ENCODE measurements at places on chromosomes 11 and 22.
A peak's percentile ranks its signal among the peaks of the same experiment; 100 is the strongest.

DNA sequence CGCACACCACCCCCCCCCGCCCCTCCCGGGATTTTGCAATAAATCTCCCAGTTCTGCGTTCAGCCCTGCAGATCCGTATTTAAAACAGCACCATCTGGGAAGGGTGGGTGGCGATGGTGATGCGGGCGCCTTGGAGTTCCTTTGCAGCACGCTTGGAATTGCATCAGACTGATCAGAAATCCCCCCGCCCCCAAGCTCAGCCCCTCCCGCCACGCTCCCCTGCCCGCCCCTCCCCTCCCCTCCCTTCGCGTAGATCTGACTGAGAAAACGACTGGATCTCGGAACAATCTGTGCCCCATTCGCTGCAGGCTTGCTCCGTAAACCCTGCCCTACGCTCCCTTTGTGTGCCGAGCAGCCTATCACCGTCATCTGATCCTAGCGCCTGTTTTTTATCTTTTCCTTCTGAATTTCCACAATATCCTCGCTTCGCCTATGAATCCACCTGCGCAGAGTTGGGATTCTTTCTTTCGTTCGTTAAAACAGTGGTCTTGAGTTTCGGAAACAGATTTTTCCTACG, 18.1 kb upstream of the BDNF start:
- peak; percentile 91 for DNase-seq

GRCh38 chr22:44309137-44309536, 3.6 kb downstream of the SHISAL1 start:
- peak; percentile 94 for DNase-seq

DNA sequence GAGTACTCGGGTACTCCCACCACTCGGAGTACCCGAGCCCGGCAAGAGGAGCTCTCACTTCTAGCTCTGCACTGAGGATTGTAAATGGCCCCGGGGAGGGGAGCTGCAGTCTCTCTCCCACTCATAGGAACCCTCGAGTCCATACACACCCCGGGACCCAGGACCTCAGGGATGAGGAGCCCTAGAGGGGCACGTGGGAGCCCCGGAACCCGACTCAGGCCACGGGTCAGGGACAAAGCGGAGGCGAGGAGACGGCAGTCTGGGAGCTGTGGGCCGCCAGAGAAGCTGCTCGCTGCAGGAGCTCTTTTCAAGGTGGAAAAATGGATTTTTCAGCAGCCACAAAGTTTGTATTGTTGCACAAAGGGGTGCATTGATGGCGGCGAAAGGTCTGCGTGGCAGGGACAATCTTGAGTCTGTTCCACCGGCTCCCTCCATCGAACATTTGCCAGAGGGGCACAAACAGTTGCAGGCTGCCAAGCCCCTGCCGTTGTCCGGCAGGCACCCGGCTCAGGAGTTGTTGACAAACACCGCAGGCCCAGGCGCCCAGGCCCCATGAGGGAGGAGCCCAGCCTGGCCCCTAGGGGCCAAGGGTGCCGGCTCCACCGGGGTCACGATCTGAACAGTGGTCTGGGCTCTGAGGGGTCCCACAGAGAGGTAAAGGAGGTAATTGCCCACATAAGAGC, 5.7 kb upstream of the FLI1 start:
- DNase-seq = no peak

- peak; percentile 69 for DNase-seq
Measured at GRCh38 chr11:117816151-117816741, 8.3 kb downstream of the FXYD2 start.

DNA sequence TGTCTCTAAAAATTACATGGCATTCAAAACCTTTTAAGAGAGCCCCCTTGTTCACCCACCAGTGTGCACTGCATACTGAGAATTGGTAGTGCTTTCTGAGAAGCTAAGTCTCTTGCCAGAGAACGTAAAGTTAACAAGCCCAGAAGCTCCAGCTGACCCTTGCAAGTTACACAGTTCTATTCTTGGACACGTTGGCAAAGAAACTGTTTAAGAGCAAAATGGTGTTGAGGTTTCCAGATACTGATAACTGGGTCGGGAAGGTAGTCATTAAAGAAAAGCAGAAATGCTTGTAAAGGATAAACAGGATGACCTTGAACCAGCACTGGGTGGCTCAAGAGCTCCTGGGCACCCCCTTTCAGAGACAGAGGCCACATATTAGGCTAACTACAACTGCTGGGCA, 284.8 kb downstream of the CADM1 start:
- DNase-seq = no peak

GRCh38 chr11:64501500-64502427, 89.3 kb upstream of the SLC22A12 start:
- no peak for DNase-seq

GRCh38 chr11:15830741-15831428, 525.5 kb downstream of the SOX6 start:
- DNase-seq = no peak

- DNase-seq = peak; percentile 84
Measured at GRCh38 chr22:25644122-25644521, 79.6 kb downstream of the GRK3 start.

- no peak for DNase-seq
Measured at GRCh38 chr11:134731213-134731961, 319.3 kb upstream of the B3GAT1 start.

DNA sequence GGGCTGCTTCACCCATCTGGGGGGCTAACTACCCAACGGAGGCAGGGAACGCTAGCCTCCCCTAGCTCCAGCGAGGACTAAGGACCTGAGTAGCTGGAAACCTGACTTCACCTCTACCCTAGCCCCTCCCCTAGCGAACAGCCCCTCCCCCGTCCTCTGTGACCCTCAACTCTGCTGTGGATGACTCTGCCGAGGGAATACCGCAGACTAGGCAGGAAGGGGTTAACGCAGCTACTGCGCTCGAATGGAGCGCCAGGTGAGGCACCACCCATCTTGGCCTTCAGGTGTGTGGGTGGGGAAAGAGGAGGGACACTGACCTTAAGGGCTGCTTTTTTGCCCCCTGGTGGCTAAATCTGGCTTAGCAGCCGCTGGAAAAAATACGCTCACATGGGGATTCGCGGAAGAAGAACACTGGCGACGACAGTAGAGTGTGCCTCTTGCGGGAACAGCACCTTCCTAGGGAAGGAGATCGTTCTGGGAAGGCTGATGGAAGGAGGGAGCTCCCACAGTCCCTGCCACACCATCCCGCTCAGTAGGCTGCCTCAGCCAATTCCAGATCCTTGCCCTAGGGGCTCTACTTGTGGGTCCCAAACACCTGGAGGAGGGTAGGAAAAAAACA, 4.5 kb upstream of the BCL9L start:
- peak; percentile 87 for DNase-seq

DNA sequence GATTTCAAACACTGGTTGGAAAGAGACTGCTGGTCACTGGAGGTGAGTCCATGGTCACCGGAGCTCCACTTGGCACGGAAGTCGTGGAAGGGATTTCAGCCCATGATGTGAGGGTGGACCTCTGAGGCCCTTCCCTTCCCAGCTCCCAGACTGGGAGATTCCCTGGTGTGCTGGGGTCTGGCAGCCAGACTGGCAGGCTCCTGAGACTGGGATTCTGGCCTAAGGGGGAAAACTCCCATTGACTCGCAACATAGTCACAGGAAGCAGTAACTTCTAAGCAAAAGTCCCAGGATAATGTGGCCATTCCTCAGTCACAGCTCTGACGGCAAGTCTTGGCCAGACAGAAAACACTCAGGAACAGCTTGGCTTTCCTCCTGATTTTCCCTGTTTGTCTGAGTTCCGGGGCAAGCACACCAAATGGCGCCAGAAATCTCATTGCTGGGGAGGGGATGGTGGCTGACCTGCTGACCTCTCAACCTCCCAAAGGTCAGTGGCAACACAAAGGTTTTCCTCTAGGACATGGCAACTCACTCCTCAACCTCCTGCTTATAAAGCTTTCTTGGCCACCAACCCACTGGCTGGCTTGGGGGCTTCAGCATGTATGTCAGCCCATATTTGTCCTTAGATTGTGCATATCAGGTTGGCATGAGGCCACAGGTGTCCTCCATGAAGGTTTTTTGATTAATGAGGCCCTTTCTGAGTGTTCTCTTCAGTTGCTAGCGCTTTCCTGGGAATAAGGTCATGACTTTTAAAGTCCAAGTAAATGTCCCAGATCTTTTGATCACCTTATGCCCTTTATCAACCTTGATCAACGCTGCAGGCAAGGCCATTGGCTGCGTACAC, 99.5 kb downstream of the CCDC81 start:
- DNase-seq = peak; percentile 53

DNA sequence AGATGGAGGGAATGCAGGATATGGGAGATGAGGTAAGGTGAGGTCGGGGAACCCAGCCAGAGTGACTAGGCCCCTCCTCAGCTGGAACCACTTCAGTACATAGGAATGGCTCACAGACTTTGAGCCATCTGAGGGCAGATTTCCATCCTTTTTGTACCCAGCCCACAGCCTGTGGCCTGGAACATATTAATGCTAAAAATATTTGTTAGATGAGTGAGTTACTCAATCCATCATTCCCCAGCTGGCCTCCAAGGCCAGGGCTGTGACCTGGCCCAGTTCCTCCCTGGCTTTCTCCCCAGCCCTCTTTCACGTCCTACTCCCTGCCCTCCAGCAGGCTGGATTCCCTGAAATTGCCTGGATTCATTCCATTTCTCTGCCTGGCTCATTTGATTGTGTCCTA, 57.2 kb upstream of the PRDM11 start:
- DNase-seq = peak; percentile 81

DNA sequence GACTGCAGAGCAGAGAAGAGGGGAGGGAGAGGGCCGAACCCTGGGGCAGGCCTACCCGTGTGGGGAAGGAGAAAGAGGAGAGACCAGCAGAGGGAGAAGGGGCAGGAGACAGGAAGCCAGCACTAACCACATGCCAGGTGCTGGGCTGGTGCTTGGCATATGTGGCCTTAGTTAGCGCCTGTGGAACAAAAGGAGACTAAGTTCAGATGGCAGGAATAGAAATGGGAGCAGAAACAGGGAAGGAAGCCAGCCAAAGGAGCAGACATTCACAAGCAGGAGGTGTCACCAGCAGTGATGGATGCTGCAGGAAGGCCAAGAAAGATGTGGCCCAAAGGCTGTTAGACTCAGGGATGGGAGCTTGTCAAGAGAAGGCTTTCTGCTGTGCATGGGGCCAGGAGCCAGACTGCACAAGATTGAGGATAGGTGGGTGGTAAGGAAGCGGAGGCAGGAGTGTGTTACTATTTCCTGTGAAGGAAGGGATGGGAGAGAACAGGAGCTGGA, 26.7 kb downstream of the TREH start:
- no peak for DNase-seq

DNA sequence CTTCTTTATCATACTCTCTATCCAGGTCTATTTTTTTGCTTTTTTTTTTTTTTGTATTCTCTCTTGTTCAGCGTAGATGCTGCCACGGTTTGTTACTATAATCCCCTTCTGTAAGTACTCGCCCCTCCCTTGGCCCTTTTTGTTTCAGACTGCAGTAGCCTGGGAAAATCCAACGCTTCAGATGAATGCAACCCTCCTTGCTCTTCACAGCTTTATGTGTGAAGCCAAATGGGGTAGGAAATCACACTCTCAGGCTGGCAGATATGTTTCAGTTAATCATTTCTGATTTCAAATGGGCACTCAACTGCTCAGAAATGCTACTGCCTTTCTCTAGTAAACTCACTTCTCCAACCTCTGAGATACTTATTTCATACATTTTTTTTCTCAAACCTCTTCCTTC, 149.1 kb downstream of the LARGE1 start:
- DNase-seq = no peak

All from astrocyte of the hippocampus (primary cell).